Uterus (tissue), 4 donors: ENCODE measurements at places on chromosomes 5 and 9. TPM values are rescaled to one million over a fixed set of nuclear protein-coding genes. Genes with fewer than 3 reads are reported as not detected.

- DNase-seq, result no peak
- no peaks in the 10 kb centered on the region for H3K36me3 ChIP-seq
- H3K27ac ChIP-seq, result no peak overlapping the region
Observed at GRCh38 chr9:28762167-28762566, 1188.9 kb upstream of the C9orf72 start.

GRCh38 chr9:134007150-134007549 is 15.0 kb upstream of the VAV2 start:
- H3K27me3 ChIP-seq, result no peaks in the 10 kb centered on the region
- H3K36me3 ChIP-seq, result no peaks in the 10 kb centered on the region
- DNase-seq, result no peak
- H3K4me1 ChIP-seq, result no peaks in the 10 kb centered on the region
- no peak overlapping the region for H3K4me3 ChIP-seq
- no peak overlapping the region for H3K27ac ChIP-seq

DNA sequence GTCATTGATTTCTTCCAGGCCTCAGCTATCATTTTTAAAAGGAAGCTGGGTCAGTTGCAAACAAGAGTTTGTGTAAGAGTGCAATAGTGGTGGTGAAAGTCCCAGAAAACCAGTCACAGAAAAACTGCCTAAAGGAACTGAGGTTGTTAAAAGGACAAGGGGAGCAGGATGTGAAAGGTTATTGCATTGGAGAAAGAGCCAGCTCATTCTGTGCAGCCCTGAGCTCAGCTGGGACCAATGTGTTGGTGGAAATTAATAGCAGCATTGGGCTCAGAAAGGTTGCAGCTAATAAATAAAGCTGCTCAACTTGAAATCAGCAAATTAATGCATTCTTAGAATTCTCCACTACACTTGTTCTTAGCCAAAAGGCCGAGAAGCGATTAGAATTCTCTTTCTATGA is 34.9 kb downstream of the NREP start:
- no peak for DNase-seq
- H3K27ac ChIP-seq, result no peak overlapping the region
- no peak overlapping the region for H3K4me3 ChIP-seq
- no peaks in the 10 kb centered on the region for H3K36me3 ChIP-seq
- H3K27me3 ChIP-seq, result no peaks in the 10 kb centered on the region
- H3K4me1 ChIP-seq, result no peaks in the 10 kb centered on the region

GRCh38 chr5:109267283-109267682 is 142.5 kb downstream of the PJA2 start:
- DNase-seq, result no peak
- H3K27me3 ChIP-seq, result no peaks in the 10 kb centered on the region
- H3K36me3 ChIP-seq, result no peaks in the 10 kb centered on the region
- H3K27ac ChIP-seq, result no peak overlapping the region

- H3K36me3 ChIP-seq, result no peaks in the 10 kb centered on the region
- H3K4me1 ChIP-seq, result no peaks in the 10 kb centered on the region
- H3K4me3 ChIP-seq, result no peak overlapping the region
- DNase-seq, result no peak
- H3K27ac ChIP-seq, result peak overlapping the region; percentile 26
Observed at GRCh38 chr5:142342128-142342981, 17.5 kb upstream of the SPRY4 start.

- DNase-seq, result no peak
- no peaks in the 10 kb centered on the region for H3K36me3 ChIP-seq
- no peaks in the 10 kb centered on the region for H3K27me3 ChIP-seq
- H3K4me1 ChIP-seq, result no peaks in the 10 kb centered on the region
- no peak overlapping the region for H3K4me3 ChIP-seq
- no peak overlapping the region for H3K27ac ChIP-seq
Observed at GRCh38 chr9:7533376-7534090, 266.0 kb downstream of the DMAC1 start.

- H3K4me1 ChIP-seq, result peaks cover 22% of the 10 kb centered on the region
- peak overlapping the region; percentile 93 for H3K27ac ChIP-seq
- peak; percentile 87 for DNase-seq
- no peaks in the 10 kb centered on the region for H3K36me3 ChIP-seq
Observed at GRCh38 chr9:127183814-127184582, 61.6 kb upstream of the ANGPTL2 start.

DNA sequence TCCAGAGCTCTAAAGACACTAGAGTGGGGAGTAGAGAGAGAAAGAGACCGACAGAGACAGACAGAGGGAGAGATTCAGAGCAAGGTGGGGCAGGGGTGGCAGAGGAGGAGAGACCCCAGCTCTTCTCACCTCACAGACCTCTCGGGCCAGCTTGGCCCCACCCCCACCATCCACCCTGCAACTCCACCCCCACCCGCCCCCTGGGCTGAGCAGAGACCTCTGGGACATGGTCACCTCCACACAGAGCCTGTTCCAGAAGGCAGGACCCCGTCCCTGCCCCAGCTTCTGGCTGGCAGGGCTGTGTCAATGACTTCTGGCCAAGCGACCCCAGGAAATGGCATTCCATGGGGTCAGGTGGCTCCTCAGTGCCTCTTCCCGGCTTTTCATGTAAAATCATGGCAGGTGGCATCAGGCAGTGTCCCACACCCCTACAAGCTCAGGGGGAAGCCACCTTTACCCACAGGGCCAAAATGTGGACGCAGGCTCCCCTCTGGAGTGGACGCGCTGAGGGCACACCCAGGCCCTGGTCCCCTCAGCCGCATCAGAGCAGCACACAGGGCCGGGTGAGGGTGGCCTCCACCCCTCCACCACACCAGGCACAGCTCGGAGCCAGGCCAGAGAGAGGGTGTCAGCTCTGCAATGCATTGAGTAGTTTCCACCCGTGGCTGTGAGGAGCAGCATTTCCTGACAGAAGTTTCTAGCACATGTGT is 131.2 kb upstream of the LPCAT1 start:
- H3K27ac ChIP-seq, result no peak overlapping the region
- no peak for DNase-seq
- H3K4me1 ChIP-seq, result no peaks in the 10 kb centered on the region
- H3K27me3 ChIP-seq, result no peaks in the 10 kb centered on the region
- no peak overlapping the region for H3K4me3 ChIP-seq
- H3K36me3 ChIP-seq, result no peaks in the 10 kb centered on the region

- peak overlapping the region; percentile 95 for H3K27ac ChIP-seq
- DNase-seq, result no peak
- peaks cover 5% of the 10 kb centered on the region for H3K4me1 ChIP-seq
Observed at GRCh38 chr5:181223729-181224389, 778 bp downstream of the TRIM41 start.

DNA sequence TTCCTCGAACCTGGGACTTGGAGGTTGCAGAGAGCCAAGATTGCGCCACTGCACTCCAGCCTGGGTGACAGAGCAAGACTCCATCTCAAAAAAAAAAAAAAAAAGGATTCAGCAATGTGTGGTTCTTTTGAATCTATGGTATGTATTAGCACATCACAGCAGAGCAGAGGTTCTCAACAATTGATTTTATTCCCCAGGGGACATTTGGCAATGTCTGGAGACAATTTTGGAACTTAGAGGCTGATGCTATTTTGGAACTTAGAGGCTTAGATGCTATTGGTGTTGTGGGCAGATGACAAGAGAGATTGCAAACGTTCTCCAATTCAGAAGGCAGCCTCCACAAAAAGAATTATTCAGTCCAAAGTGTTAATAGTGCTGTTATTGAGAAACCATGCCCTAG is 115.2 kb downstream of the TMC1 start:
- no peak for DNase-seq
- H3K36me3 ChIP-seq, result no peaks in the 10 kb centered on the region

GRCh38 chr9:110444911-110445310 is 107.2 kb upstream of the TXNDC8 start:
- no peaks in the 10 kb centered on the region for H3K4me1 ChIP-seq
- no peak overlapping the region for H3K27ac ChIP-seq
- H3K4me3 ChIP-seq, result no peak overlapping the region
- no peak for DNase-seq
- H3K36me3 ChIP-seq, result peaks cover 3% of the 10 kb centered on the region

GRCh38 chr5:154421868-154422267 is 23.9 kb upstream of the SAP30L start:
- H3K27ac ChIP-seq, result no peak overlapping the region
- no peaks in the 10 kb centered on the region for H3K4me1 ChIP-seq
- H3K4me3 ChIP-seq, result no peak overlapping the region
- no peaks in the 10 kb centered on the region for H3K27me3 ChIP-seq

GRCh38 chr9:2913026-2913425 is 69.1 kb upstream of the PUM3 start:
- no peaks in the 10 kb centered on the region for H3K4me1 ChIP-seq
- no peak for DNase-seq
- no peaks in the 10 kb centered on the region for H3K27me3 ChIP-seq
- H3K4me3 ChIP-seq, result no peak overlapping the region
- H3K36me3 ChIP-seq, result no peaks in the 10 kb centered on the region

DNA sequence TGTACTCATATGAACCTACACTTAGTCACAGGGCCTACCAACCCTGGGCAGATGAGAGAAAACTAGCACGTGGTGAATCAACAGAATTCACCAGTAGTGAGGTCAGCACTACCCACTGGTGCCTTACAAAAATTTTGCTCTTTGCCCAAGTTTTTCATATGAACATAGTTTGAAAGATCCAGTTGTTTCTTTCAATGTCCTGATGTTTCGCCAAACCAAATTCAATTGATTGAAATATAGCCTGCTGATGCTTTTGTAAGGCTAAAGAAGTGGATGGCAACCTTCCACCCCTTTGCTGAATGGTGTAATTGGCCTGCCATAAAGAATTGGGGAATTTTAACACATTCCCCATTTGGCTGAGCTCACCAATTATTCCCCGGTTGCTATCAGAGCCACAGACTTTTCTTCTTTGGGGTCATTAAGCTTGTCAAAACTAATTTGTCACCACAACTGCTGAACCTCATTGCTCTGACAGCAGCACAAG is 339.2 kb downstream of the GLIS3 start:
- H3K4me1 ChIP-seq, result peaks cover 8% of the 10 kb centered on the region
- no peak overlapping the region for H3K4me3 ChIP-seq
- H3K27me3 ChIP-seq, result no peaks in the 10 kb centered on the region
- no peak overlapping the region for H3K27ac ChIP-seq

GRCh38 chr9:86126998-86127972 is 27.9 kb upstream of the GOLM1 start:
- DNase-seq, result no peak
- H3K27me3 ChIP-seq, result no peaks in the 10 kb centered on the region
- H3K4me3 ChIP-seq, result no peak overlapping the region

DNA sequence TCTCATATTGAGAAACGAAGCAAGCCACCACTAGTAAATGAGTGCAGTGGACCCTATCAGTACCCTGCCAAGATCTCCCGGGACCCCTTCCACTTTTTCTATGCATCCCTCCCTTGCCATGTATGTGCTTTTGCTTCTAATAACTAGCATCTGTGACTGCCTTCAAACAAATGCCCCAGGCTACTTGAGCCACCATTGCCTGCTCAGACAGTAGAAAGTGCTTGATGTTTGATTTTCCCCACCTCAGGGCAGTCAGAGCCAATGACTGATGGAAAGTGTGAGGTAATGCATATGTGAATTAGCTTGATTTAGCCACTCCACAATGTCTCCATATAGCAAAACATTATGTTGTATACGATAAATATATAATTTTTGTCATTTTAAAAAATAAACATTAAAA is 797.3 kb upstream of the ACO1 start:
- H3K4me3 ChIP-seq, result no peak overlapping the region
- H3K27me3 ChIP-seq, result no peaks in the 10 kb centered on the region
- H3K27ac ChIP-seq, result no peak overlapping the region
- no peaks in the 10 kb centered on the region for H3K4me1 ChIP-seq

DNA sequence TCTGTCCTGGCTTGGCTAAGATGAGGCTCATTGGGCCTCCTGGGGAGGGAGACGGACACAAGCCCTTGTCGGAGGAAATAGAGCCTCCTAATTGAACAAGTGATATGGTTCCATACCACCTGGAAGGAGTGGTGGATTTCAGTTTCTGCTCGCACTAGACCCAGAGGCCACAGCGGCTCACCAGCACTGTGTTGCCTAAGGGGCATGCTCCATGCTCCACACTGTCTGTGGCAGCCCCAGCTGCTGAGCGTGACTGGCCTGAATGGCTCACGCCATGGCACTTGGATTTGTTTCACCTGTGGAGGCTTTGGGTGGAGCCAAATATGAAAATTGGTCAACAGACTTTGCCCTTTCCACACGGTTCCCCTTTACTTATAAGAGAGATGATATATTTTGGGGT is 181.1 kb downstream of the HSPA4 start:
- H3K4me1 ChIP-seq, result no peaks in the 10 kb centered on the region
- no peaks in the 10 kb centered on the region for H3K27me3 ChIP-seq
- H3K36me3 ChIP-seq, result no peaks in the 10 kb centered on the region
- DNase-seq, result no peak

GRCh38 chr9:18404434-18405029 is 69.4 kb upstream of the ADAMTSL1 start:
- no peaks in the 10 kb centered on the region for H3K36me3 ChIP-seq
- no peaks in the 10 kb centered on the region for H3K4me1 ChIP-seq
- DNase-seq, result no peak
- H3K4me3 ChIP-seq, result no peak overlapping the region

DNA sequence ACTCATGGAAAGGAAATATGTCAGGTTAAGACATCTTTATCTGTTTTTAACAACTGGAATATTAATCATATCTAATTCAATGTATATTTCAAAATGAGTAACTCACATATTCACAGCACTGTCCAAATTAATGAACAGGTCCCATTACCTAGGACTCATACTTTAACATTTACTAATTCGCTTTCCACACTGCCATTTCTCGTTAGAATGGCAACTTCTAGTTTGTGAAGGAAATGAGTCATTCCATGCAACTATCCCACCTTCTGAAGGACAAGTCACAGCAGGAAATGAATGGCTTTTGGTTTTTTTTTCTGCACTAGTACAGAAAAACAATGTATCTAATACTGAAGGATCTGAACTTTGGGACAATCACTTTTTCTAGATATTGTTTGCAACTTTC is 24.6 kb upstream of the IFNK start:
- H3K4me3 ChIP-seq, result no peak overlapping the region
- no peaks in the 10 kb centered on the region for H3K27me3 ChIP-seq
- no peak overlapping the region for H3K27ac ChIP-seq

- no peaks in the 10 kb centered on the region for H3K36me3 ChIP-seq
- H3K4me3 ChIP-seq, result no peak overlapping the region
Observed at GRCh38 chr9:6078382-6079105, 63.1 kb upstream of the RANBP6 start.

- H3K4me1 ChIP-seq, result no peaks in the 10 kb centered on the region
- H3K27ac ChIP-seq, result no peak overlapping the region
- DNase-seq, result no peak
- H3K4me3 ChIP-seq, result no peak overlapping the region
- no peaks in the 10 kb centered on the region for H3K27me3 ChIP-seq
- H3K36me3 ChIP-seq, result no peaks in the 10 kb centered on the region
Observed at GRCh38 chr9:15529566-15530324, 19.0 kb upstream of the PSIP1 start.

GRCh38 chr9:121844098-121844497 is 192.7 kb downstream of the DAB2IP start:
- peak overlapping the region; percentile 11 for H3K27ac ChIP-seq
- no peaks in the 10 kb centered on the region for H3K36me3 ChIP-seq
- DNase-seq, result peak; percentile 3
- no peak overlapping the region for H3K4me3 ChIP-seq

COL23A1 gene
- 0.85 TPM for total RNA-seq

HTR4 gene
- 0.40 TPM for total RNA-seq

FOXD4L3 gene
- total RNA-seq, result not detected

SHC3 gene
- 0.51 TPM for total RNA-seq

SLC31A1 gene
- total RNA-seq, result 6.8 TPM

CORO2A gene
- total RNA-seq, result 4.4 TPM

NINJ1 gene
- 63.8 TPM for total RNA-seq

LMNB1 gene
- 66.7 TPM for total RNA-seq

FOXD4 gene
- total RNA-seq, result not detected

PRR16 gene
- total RNA-seq, result 19.7 TPM
